Nephron progenitor cell (in vitro differentiated cells): ENCODE measurements at places on chromosomes 2 and 18.

GRCh38 chr2:144526831-144527230, 6.9 kb upstream of the ZEB2 start:
- H3K36me3 ChIP-seq, result no peaks in the 10 kb centered on the region
- H3K4me3 ChIP-seq, result no peak overlapping the region
- peaks cover 18% of the 10 kb centered on the region for H3K4me1 ChIP-seq

DNA sequence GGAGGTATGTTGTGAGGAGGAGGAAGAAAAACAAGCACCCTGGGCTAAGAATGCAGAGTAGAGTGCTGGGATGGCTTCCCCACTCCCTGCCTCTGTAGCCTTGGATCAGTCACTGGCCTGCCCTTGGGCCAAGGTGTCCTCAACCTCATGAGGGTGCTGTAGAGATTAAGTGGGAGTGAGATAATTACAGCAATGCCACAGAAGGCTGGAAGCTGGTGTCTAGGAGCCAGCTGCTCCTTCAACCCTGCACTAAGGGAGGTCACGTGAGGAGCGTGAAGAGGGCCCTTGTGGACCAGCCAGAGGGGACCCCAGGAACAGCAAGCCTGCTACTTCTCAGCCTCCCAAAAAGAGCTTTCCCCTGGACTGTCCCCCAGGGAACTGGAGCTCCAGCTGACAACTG, 95.2 kb downstream of the TTC32 start:
- no peak for DNase-seq
- no peak overlapping the region for H3K4me3 ChIP-seq
- H3K4me1 ChIP-seq, result peaks cover 42% of the 10 kb centered on the region
- H3K27me3 ChIP-seq, result peaks cover 21% of the 10 kb centered on the region
- no peak overlapping the region for H3K27ac ChIP-seq

DNA sequence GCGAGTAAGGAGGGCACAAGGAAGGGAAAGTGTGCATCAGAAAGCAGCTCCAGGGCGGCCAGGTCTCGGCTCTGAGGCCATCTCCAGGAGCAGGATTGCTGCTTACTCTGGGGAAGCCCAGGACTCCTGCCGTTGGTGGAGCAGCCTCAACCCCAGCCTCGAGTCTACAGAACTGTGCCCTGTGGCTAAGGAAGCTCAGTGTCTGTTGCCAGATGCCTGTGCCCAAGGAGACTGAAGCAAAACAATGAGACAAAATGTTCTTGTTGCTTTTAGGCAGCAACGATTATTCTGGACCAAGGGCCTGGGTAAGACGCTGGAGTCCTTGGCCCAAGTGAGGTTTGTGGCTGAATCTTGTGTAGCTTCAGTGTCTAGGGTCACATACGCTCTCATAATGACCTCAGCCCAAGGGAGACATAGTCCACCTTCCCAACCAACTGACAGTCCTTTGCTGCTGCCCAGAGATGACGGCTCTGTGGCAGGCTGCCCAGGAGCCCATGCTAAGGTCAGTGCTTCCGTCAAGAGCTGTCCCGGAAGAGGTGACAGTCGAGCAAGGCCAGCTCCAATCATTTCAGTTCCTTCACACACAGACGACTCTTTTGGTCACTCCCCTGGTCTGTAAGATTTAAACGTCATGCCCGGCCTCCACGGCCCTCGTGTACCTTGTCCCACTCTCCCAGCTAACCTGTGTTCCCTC, 223.8 kb downstream of the TTC32 start:
- no peak for DNase-seq
- H3K36me3 ChIP-seq, result no peaks in the 10 kb centered on the region
- H3K27me3 ChIP-seq, result no peaks in the 10 kb centered on the region
- H3K4me1 ChIP-seq, result peaks cover 47% of the 10 kb centered on the region

GRCh38 chr18:10405816-10406663, 48.4 kb upstream of the APCDD1 start:
- H3K27me3 ChIP-seq, result peaks cover 4% of the 10 kb centered on the region
- H3K36me3 ChIP-seq, result no peaks in the 10 kb centered on the region
- no peak overlapping the region for H3K27ac ChIP-seq
- DNase-seq, result peak; percentile 12
- peak overlapping the region; percentile 66 for H3K4me3 ChIP-seq

GRCh38 chr2:49577041-49577440, 422.7 kb upstream of the FSHR start:
- no peaks in the 10 kb centered on the region for H3K4me1 ChIP-seq
- H3K27me3 ChIP-seq, result no peaks in the 10 kb centered on the region
- no peak for DNase-seq
- no peaks in the 10 kb centered on the region for H3K36me3 ChIP-seq
- H3K27ac ChIP-seq, result no peak overlapping the region
- no peak overlapping the region for H3K4me3 ChIP-seq

DNA sequence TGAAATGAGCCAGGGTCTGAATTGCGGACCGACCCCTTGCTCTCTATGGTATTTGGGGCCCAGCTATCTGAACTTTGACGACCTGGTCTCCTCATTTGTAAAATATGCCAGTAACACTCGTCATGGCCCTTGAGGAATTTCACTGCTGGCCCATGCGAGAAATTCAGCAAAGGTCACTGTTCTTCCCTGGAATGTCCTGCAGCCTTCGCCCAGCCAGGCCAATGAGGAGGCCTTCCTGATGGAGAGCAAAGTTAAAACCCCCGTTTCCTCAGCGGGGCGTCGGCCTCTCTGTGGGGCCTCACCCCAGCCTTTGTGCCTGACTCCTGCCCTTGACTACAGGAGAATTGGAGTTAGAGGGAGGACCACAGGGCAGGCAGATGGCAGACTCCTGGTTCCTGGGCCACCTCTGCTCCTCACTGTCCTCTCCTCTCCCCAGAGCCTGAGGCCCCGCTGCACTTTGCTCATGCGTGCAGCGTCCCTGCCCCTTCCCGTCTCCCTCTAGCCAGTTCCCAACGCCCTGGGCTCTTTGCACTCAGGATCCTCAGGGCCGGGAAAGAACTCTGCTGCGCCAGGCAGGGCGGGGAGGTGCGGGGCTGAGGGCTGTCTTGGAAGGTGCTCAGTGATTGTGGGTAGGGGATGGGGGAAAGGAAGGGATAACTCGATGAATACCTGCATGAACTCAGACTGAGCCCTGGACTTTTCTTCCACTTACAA, 257.0 kb upstream of the RAB6C start:
- H3K36me3 ChIP-seq, result no peaks in the 10 kb centered on the region
- H3K4me3 ChIP-seq, result no peak overlapping the region
- peaks cover 33% of the 10 kb centered on the region for H3K4me1 ChIP-seq

GRCh38 chr2:41922177-41922576, 125.6 kb upstream of the PKDCC start:
- DNase-seq, result no peak
- H3K36me3 ChIP-seq, result no peaks in the 10 kb centered on the region
- no peak overlapping the region for H3K4me3 ChIP-seq
- H3K27ac ChIP-seq, result no peak overlapping the region

DNA sequence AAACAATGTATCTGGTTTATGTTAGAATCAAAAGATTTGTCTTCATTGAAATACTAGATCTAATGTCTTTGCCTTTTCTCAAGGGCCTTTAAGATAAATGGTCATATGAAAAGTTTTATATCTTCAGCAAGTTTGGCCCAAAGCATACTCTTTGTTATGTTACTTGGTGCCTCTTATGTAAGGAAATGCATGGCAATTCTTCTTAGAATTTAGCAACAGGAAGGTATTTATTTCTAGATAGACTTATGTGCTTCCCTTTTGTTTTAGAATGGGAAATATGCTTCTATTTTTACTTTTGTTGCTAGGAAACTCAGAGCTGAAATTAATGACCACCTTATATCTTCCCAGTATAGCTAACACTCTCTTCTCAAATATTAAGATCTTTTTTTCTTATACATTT, 117.4 kb upstream of the DLX2 start:
- H3K27ac ChIP-seq, result no peak overlapping the region
- DNase-seq, result no peak
- H3K4me3 ChIP-seq, result no peak overlapping the region
- no peaks in the 10 kb centered on the region for H3K27me3 ChIP-seq
- H3K36me3 ChIP-seq, result no peaks in the 10 kb centered on the region

DNA sequence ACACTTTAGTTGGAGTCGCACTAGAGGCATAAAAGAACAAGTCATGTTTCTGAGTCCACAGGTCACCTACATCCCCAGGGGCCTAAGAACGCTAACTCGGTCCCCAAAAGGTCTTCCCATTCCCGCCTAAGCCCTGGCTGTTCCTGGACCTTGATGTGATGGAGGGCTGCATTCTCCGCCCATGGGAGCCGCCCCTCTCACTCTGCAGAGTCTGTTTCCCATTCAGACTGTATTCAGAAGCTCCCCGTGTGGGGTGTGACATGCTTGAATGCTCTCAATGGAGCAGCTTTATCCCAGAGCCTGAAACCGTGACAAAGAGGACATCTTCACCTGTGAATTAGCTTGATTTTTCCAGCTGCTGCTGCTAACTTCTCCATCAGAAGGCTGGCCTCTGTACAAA, 319.0 kb upstream of the KLHL29 start:
- H3K36me3 ChIP-seq, result no peaks in the 10 kb centered on the region
- DNase-seq, result no peak
- H3K27ac ChIP-seq, result no peak overlapping the region
- H3K4me3 ChIP-seq, result no peak overlapping the region

DNA sequence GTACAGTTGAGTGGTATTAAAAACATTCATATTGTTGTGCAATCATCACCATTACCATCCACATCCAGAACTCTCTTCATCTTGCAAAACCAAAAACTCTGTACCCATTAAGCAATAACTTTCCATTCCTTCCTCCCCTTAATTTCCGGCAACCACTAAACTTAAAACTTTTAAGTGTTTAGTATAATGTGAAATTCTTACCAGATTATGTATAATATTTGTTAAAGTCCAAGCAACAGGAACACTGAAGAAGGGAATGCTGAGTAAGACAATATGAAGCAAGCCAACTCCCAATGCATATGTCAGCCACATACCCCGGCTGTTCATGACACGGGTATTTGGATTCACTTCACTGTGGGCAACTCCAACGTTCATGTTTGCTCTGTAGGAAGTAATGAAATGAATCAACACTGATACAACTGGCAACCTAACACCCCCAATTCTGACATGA, 1.9 kb downstream of the ORMDL1 start:
- H3K27me3 ChIP-seq, result peaks cover 2% of the 10 kb centered on the region
- H3K27ac ChIP-seq, result peak overlapping the region; percentile 81
- peaks cover 43% of the 10 kb centered on the region for H3K4me1 ChIP-seq
- H3K36me3 ChIP-seq, result peaks cover 64% of the 10 kb centered on the region
- DNase-seq, result no peak

GRCh38 chr2:203959672-203960071, 23.1 kb downstream of the ICOS start:
- H3K4me3 ChIP-seq, result no peak overlapping the region
- no peak overlapping the region for H3K27ac ChIP-seq
- H3K27me3 ChIP-seq, result peaks cover 2% of the 10 kb centered on the region
- no peaks in the 10 kb centered on the region for H3K36me3 ChIP-seq
- H3K4me1 ChIP-seq, result no peaks in the 10 kb centered on the region

GRCh38 chr2:12432985-12433625, 283.6 kb upstream of the TRIB2 start:
- DNase-seq, result no peak
- H3K4me1 ChIP-seq, result peaks cover 27% of the 10 kb centered on the region
- H3K4me3 ChIP-seq, result no peak overlapping the region
- H3K36me3 ChIP-seq, result no peaks in the 10 kb centered on the region
- H3K27me3 ChIP-seq, result no peaks in the 10 kb centered on the region

DNA sequence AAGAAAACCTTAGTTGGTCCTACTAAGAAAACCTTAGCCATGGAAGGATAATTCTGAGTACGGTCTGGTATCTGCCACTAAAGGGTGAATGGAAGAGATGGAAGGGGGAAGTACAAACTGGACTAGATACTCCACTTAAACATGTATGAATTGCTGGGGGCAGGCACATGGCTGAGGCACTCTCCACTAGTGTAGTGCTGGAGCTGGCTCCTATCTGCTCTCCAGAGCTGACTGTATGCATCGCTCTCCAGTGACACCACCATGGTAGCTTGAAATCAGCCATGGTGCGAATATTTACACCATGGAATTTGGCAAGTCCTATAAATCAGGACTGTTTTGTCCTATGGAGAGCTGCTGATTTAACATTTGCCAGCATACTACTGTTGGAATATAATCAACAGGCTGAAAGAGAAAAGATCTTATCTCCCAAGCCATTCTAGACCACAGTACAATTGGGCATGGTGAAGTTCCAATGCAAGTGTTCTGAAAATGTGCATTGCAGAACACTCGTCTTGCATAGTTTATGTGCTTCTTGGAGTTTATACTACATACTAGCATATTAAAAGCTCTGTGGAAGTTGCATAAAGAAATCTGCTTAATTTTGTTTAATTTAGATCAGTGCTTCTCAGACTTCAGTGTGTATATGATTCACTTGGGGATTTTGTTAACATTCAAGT, 277.4 kb downstream of the TDRD15 start:
- peaks cover 9% of the 10 kb centered on the region for H3K27me3 ChIP-seq
- H3K36me3 ChIP-seq, result no peaks in the 10 kb centered on the region
- no peak for DNase-seq
- H3K27ac ChIP-seq, result no peak overlapping the region
- no peaks in the 10 kb centered on the region for H3K4me1 ChIP-seq

DNA sequence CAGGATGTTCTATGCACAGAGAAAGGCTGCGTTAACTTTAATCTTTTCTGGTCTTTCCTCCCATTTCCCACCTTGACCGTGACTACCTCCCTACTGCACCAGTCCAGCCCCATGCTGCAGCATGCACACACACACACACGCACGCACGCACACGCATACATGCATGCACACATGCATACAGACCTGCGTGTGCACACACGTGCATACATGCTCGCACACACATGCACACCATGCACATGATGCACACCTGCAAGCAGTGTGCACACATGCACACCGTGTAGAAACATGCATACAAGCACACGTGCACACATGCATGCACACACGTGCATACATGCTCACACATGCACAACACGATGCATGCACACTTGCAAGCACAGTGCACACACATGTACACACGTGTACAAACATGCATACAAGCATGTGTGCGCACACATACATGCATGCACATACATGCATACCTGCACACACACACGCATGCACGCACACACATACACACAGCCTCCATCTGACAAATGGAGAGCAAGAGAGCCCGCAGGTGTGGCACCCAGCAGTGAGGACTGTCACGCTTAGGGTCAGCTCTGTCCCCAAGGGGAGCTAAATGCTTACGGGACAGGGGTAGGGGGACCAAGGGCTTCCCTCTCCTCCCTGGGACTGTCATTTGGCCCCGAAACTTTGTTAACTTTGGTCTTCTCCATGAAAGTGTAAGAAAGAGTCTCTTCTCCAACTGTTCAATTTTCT, 18.2 kb downstream of the SNORC start:
- peaks cover 43% of the 10 kb centered on the region for H3K4me1 ChIP-seq
- H3K36me3 ChIP-seq, result no peaks in the 10 kb centered on the region
- peaks cover 9% of the 10 kb centered on the region for H3K27me3 ChIP-seq
- H3K4me3 ChIP-seq, result no peak overlapping the region
- no peak for DNase-seq

- no peak overlapping the region for H3K4me3 ChIP-seq
- H3K36me3 ChIP-seq, result no peaks in the 10 kb centered on the region
- peak; percentile 67 for DNase-seq
- H3K27me3 ChIP-seq, result peaks cover 29% of the 10 kb centered on the region
- peaks cover 57% of the 10 kb centered on the region for H3K4me1 ChIP-seq
- peak overlapping the region; percentile 42 for H3K27ac ChIP-seq
Observed at GRCh38 chr2:96148410-96149217, 3.4 kb upstream of the DUSP2 start.

- no peak for DNase-seq
- H3K27me3 ChIP-seq, result peaks cover 12% of the 10 kb centered on the region
- H3K36me3 ChIP-seq, result peaks cover 4% of the 10 kb centered on the region
- no peak overlapping the region for H3K4me3 ChIP-seq
- no peak overlapping the region for H3K27ac ChIP-seq
Observed at GRCh38 chr2:240711296-240711695, 19.6 kb downstream of the AQP12A start.

- no peaks in the 10 kb centered on the region for H3K36me3 ChIP-seq
- H3K27ac ChIP-seq, result no peak overlapping the region
- H3K27me3 ChIP-seq, result no peaks in the 10 kb centered on the region
- H3K4me1 ChIP-seq, result peaks cover 15% of the 10 kb centered on the region
- no peak for DNase-seq
Observed at GRCh38 chr18:27794181-27794926, 382.6 kb downstream of the CDH2 start.
